ENCODE measurements at places on chromosomes 3 and 15. TPM values are rescaled to one million over a fixed set of nuclear protein-coding genes. Genes with fewer than 3 reads are reported as not detected.

Gene GP5
- 0.15 TPM for total RNA-seq

Gene GOLGA8H
- total RNA-seq, result not detected

Gene TMEM87A
- 121 TPM for total RNA-seq

Gene CHRNA5
- total RNA-seq, result 7.6 TPM

Gene CCDC54
- total RNA-seq, result not detected

Gene SLCO2A1
- not detected for total RNA-seq

Gene C2CD4A
- total RNA-seq, result not detected

Gene OXSM
- 14.5 TPM for total RNA-seq

Data from melanocyte of skin (primary cell).